ENCODE measurements at places on chromosomes 11 and 22.

DNA sequence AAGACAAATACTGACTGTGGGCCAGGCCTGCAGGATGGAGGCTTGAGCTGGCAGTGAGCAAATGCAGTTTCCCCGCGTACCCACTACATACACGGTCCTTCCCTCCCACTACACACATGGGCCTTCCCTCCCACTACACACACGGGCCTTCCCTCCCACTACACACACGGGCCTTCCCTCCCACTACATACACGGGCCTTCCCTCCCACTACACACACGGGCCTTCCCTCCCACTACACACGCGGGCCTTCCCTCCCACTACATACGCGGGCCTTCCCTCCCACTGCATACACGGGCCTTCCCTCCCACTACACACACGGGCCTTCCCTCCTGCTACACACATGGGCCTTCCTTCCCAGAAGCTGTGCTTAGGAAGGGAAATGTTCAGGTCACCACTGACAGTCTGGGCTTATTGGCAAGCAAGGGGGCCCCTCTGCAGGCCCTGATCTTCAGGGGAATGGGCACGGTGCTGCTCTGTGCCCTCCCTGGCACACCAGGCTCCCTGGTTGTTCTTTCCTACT, 10.8 kb downstream of the DNAL4 start:
- DNase-seq: no peak

DNA sequence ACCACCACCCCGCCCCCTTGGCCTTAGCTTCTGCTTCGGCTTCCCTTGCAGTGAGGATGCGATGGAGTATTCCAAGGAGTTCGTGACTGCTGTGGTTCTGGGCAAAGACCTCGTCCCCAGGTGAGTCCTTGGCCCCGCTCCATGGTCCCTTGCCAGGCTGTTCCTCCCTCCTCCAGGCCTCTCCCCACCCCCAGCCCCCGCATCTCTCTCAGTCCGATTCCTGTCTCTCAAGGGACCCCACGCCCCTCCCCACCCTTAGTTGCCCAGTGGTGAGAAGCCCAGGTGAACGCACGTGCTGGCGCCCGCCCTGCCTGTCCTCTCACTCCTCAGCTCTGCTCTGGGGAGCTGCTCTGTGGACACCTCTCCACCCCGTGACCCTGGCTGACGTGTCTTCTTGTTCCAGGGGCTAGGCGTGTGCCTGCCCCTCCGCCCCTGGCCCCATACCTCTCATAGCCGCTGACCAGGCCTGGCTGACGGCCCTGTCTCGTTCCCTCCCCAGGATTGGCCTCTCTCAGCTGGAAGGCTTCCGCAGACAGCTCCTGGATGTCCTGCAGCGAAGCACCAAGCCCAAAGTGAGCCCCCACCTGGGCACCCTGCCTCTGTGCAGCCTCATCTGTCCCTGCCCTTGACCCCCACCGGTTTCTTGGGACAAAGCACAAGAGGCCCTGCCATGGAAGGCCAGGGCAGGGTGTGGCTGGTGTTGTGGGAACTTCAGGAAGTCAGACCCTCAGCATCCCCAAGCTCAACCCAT, 14.6 kb upstream of the MYRF start:
- no peak for DNase-seq

- DNase-seq: no peak
These were observed 49.0 kb downstream of the CD44 start for GRCh38 chr11:35187996-35188395.

DNA sequence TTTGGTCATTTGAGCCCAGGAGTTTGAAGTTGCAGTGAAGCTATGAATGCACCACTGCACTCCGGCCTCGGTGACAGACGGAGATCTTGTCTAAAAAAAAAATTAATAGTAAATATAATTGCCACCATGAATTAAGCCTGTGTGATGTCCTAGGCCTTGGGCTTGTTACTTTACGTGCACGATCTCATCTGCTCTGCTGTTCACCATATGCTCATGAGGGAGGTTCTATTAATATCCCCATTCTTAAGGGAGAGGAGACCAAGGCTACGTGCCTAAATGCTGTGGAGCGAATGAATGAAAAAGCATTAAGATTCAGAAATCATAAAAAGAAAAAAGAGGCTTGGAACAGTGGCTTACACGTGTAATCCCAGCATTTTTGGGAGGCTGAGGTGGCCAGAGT, 2.6 kb upstream of the ATG2A start:
- DNase-seq: no peak

DNA sequence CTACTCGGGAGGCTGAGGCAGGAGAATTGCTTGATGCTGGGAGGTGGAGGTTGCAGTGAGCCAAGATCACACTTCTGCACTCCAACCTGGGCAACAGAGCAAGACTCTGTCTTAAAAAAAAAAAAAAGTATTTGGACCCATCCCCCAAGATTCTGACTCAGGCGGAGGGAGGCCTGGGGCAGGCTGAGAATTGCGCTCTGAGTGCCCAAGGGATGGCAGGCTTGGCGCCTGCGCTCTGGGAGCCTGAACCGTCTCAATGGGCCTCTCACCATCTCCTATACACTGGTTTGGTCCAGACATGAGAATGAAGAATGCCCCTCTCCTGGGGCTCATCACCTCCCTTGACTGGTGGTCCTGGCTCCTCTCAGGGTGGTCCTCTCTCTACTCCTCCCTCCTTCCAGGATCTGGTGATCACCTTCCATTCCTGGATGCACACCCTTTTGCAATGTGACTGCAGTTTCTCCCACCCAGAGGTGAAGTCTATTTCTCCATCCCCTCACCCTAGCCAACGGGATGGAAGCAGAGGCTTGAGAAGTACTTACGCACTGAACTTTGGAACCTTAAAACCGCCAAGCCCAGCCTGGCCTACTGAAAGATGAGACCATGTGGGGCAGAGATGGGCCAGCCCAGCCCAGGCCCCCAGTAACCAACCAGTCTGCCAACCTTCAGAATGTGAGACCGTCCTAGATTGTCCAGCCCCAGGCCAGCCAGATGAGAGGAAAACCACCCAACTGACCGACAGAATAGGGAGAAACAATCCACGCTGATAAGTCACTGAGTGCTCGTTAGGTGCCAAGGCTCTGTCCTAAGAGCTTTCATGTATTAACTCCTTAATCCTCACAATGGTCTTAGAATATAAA, 4.9 kb downstream of the POLR3H start:
- DNase-seq: no peak

- DNase-seq: no peak
These were observed 901.2 kb downstream of the METTL15 start for GRCh38 chr11:29009426-29009825.

GRCh38 chr22:43228330-43228729, 41.4 kb upstream of the TTLL12 start:
- DNase-seq: peak; percentile 12

GRCh38 chr11:2832533-2833020, 53.0 kb downstream of the CDKN1C start:
- DNase-seq: no peak

DNA sequence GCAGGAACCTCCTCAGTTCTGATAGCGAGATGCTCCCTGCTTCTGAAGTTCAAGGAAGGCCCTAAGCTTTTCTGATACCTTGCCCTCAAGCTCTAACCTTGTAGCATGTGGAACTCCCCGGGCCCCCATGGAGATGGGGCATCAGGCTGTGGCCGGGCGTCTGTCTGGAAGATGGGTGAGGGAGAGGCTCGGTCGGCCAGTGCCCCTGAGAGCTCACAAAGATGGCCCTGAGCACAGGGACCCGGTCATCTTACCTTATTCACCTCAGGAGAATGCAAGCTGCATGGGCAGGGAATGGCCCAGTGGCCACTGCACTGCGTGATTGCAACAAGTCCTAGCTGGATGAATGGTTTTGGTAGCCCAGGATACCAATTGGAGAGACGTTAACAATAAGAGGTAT, 830.3 kb downstream of the TBC1D22A start:
- no peak for DNase-seq

DNA sequence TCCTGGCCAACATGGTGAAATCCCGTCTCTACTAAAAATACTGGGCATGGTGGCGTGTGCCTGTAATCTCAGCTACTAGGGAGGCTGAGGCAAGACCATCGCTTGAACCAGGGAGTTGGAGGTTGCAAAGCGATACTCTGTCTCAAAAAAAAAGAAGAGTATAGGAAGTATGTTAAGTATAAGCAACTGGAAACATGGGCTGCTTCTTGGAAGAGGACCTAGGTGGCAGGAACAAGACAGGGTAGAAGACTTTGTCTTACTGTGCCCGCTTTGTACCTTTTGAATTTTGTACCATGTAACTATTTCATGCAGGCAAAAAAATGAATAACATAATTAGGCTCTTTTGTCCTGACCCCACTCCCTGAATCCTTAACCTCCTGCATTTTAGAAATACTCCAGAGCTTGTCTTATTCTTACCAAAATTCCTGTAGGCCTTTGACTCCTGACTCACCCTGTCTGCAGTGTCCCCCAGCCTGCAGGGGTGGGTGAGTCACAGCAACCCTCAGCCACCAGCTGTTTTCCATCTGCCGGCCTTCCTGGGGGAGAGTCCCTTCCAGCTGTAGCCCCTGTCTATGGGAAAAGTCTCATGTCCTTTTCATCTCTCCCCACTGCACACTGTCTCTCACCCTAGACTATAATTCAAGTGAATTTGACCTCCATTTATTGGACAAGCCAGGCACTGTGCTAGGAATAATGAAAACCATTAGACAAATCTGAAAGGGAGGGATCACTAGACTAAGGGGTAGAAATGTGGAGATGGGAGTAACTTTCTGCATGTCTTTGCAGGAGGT, 41.8 kb downstream of the TXN2 start:
- peak; percentile 40 for DNase-seq

DNA sequence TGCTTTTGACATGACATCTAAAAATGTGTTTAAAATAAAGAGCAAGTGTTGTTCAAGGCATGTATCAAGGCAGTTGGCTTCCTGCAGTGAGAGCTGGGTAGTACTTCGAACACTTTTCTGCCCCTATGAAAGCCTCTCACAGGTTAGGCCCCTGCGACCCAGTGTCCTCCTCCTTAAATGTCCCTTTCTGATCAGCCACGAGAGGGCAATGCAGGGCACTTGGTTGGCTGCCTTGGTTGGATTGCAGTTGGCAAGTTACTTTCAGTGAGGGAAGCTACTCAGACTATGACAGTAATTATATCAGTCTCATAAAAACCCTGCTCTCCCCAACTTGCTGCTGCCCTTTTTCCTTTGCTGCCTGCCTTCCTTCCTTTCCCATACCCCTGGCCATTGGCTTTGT, 743.8 kb downstream of the NTM start:
- no peak for DNase-seq

DNA sequence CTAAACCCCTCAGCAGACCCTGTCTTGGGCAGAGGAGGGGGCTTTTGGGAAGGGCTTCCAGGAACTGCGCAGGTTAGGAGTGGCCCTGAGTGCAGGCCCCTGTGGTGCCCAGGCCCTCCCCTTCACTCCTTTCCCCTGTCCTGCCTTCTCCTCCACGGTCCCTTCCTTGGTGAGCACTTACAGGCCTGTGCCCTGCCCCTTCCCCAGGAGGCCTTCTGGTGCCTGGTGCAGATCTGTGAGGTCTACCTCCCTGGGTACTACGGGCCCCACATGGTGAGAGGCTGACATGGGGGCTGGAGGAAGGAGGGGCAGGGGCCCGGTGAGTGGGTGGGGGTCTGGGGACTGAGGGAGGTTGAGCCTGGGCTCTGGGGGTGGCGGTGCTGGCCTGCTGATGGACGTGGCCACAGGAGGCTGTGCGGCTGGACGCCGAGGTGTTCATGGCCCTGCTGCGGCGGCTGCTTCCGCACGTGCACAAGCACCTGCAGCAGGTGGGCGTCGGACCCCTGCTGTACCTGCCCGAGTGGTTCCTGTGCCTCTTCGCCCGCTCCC, 2.6 kb downstream of the TBC1D10C start:
- DNase-seq: no peak

- DNase-seq: no peak
These were observed 55.8 kb downstream of the MS4A13 start for GRCh38 chr11:60570970-60571369.

- no peak for DNase-seq
These were observed 68.6 kb downstream of the RRAS2 start for GRCh38 chr11:14290422-14290821.

- DNase-seq: no peak
These were observed 41.8 kb upstream of the KCNQ1OT1 start for GRCh38 chr11:2741377-2742131.

- no peak for DNase-seq
These were observed 74.3 kb downstream of the RPUSD4 start for GRCh38 chr11:126137136-126137535.

GRCh38 chr11:90364527-90364926, 141.7 kb upstream of the CHORDC1 start:
- no peak for DNase-seq

DNA sequence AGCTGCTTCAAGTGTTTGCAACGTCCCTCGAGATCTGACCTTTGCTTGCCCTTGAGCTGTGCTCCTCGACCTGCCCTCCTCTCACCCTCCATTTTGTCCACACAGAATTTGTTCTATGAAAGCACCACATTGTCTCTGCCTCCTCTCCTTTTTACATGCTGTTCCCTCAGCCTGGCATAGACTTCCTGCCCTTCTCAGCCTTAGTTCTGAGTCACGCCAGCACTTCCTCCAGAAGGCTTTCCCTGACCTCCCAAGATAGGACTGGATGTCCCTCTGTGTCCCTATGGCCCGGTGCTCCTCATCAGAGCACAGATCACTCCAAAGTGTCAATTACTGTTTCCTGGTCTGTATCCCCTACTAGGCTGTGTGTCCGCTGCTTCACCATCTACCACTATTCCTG, 16.2 kb downstream of the JHY start:
- DNase-seq: no peak

GRCh38 chr22:34913826-34914225, 152.1 kb upstream of the ISX start:
- DNase-seq: no peak

DNA sequence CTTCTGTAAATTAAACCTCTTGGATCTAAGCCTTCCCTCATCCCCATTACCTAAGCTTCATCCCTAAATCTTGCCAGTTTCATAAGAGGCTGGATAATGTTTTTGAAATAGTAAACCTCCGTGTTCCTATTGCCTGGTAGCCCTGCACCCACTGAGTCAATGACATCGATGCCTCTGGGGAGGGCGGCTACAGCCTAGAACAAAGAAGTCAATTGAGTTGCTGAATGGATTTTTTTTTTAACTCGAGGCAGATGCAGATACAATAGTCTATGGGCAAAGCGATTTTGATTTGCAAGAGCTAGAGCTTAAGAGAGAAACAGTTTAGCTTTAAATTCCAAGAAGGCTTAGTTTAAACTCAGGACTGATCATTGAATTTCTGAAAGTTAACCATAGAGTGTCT, 121.3 kb downstream of the NECTIN1 start:
- DNase-seq: no peak

- no peak for DNase-seq
These were observed 54.1 kb downstream of the MAML2 start for GRCh38 chr11:96288915-96289314.

GRCh38 chr11:116059919-116060318, 555.7 kb upstream of the CADM1 start:
- no peak for DNase-seq

DNA sequence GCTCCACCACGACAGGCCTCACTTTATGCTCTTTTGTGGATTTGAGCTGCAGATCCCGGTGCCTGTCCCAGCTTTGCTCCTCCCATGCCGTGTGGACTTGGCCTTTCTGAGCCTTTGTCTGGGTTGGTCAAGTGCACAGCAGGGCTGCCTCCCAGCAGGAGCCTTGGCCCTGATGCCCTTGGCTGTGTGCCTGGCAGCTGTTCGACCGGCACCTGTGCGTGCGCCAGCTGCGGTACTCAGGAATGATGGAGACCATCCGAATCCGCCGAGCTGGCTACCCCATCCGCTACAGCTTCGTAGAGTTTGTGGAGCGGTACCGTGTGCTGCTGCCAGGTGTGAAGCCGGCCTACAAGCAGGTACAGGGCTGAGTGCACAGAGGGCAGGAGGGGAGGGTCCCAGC, 46.5 kb downstream of the MYO7A start:
- DNase-seq: no peak

GRCh38 chr22:27526901-27527300, 274.7 kb downstream of the MN1 start:
- no peak for DNase-seq

- peak; percentile 82 for DNase-seq
These were observed at the start of gene ALKBH8 for GRCh38 chr11:107565219-107565937. ALKBH8 (minus strand) TSS chr11:107565735; CDS start chr11:107560893, 4,842 bp downstream.
